SK-MEL-5 (cell line): ENCODE measurements at places on chromosomes 16 and 17.

- DNase-seq: peak; percentile 86
Measured at GRCh38 chr17:40532520-40533253, 31.3 kb upstream of the TNS4 start.

DNA sequence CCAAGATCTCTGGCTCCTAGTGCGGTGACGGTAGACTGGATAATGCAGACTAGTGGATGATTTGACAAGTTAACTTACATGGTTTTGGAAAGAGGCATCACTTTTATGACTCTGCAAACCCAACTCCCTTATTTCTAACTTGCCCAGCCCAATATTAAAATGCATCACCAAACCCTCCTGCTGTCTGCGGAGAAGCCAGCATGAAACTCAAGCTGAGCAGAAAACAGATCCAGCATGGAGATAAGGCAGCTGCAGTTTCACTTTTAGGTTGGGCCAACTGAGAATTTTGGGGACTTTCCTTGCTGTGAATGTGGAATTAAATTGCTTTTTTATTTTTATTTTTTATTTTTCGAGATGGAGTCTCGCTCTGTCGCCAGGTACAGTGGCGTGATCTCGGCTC, 27.8 kb downstream of the CDH1 start:
- DNase-seq: no peak

DNA sequence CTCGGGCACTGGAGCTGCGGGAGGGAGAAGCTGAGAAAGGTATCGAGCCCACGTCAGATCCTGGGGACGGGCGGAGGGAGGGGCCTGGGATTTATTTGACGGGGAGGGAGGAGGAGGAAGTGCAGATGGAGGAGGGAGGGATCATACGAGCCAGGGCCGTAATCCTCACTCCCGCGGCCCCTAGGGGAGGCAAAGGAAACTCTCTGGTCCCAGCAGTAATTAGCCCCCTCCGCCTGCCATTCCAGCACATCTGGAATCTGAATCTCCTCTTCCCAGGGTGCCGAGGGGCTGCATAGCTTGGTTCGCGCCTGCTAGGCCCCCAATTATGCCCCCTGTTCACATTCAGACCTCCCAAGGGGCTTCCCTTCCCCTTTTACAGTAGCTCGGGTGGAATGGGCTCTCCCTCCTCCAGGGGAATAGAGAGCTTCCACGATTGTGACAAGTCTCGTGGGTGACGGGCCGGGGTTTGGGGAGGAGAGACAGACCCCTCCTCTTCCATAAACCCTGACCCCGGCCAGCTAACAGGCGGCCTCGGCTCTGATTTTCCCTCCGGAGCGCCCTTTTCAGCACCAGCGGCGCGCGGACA, at the start of gene SEZ6L2:
SEZ6L2 (minus strand) TSS at position 35 of the 586 bp plus-strand sequence. CDS start 531 bp downstream, outside the sequence.
- peak; percentile 91 for DNase-seq

- DNase-seq: no peak
Measured at GRCh38 chr16:89452241-89452640, 38.1 kb downstream of the ANKRD11 start.

GRCh38 chr17:33511670-33512069, 218.6 kb upstream of the ASIC2 start:
- no peak for DNase-seq

DNA sequence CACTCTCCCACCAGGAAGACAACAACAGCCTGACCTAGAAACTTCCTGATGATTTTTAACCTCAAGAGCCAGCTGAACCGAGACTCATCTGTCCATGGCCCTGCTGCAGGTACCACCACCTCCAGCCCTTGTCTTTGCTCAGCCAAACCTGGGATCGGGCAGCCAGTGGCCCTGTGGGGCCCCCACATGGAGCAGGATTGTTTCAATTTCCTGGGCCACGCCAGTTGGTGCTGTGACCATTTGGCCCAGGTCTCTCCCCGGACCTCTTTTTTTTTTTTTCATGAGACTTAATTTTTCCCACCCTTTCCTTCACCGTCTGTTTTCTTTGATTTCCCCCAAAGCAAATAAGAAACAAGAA, 8.3 kb upstream of the HOXB2 start:
- DNase-seq: no peak

DNA sequence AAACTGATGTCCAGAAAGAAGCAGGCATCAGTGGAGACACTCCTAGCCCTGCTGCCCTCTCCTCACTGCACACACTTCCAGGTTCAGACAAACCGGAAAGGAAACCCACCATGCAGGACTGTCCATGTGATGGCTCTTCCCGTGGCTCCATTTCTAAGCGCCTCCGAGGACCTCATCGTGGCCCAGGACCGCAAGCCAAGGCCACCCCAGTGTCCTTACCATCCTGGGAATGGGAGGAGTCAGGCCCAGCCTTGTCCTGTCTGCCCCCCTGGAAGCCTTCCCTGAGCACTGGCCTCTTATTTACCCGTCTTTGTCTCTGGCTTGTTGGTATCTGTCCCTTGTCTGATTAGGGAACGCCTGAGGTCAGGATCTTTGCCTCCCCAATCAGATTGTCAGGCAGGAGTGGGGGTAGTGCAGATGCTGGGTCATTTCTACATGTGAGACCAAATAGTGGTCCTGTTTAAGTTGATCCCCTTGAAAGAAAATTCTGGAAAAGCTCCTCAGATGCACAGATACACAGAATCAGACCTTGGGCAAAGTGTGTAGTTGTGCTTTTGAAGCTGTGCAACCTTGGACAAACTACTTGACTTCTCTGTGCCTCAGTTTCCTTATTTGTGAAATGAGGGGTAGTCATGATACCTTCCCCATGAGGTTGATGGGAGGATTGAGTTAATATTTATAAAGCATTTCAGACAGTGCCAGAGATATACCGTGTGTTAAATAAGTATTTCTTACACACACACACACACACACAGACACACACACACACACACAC, 744 bp downstream of the TAC4 start:
- no peak for DNase-seq

GRCh38 chr16:49127103-49127502, 154.5 kb downstream of the CBLN1 start:
- DNase-seq: no peak

DNA sequence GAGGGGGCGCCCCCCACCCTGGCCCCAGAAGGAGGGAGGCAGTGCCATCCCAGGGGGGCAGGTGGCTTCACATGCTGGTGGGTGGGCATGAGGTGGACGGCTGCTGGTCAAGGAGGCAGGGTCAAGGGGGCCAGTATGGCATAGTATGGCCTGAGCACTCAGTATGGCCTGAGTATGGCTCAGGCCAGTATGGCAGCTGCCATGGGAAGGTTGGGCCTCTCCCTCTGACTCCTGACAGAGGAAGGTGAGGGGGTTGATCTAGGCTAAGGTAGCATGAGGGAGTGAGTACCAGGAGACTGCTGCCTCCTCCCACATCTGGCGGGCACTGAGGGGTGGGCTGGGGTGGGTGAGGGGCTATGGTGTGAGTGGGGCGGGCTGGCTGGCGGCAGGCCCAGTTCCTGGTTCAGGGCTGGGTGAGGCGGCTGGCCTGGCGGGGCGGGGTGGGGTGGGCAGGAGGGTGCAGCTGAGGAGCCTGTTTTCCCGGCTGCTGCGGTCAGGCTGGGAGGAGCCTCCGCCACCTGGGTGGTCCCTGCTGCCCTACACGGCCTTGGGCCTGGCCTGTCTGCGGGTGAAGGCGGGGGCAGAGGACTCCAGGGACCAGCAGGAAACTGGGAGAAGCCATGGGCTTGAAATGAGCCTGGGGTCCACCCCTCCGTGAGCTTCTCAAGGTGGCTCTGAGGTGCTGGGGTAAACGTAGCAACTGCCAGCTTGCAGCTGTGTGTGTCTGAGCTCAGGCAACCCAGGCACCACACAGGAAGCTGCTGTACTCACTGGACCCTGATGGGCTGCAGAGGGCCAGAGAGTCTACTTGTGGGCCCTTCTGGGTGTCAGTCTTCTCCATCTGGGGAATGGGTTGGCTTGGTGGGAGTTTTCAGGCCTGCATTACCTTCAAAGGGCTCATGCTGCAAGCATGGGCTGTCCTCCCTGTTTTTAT, 57.0 kb downstream of the RAI1 start:
- no peak for DNase-seq

GRCh38 chr17:12691173-12691572, 25.5 kb downstream of the MYOCD start:
- DNase-seq: no peak

DNA sequence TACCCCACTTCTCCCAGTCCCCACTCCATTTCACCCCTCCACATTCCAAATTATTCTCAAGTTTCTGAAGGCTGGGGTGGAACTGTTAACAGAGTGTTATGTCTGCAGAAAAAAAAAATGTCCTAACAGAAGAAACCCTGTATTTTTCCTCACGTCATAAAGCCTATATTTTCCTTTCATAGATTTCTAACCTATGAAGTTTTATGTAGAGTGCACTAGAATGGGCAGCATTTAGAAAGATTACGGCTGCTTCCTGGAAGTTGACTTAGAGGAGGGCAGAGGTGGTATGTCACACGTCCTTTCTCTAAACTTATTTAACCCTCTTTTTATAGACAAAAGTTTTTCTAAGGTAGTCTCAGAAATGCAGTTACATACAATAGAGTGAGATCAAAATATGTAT, 139.8 kb upstream of the TOM1L1 start:
- no peak for DNase-seq

- no peak for DNase-seq
Measured at GRCh38 chr17:73290399-73291259, 21.2 kb downstream of the CDC42EP4 start.

DNA sequence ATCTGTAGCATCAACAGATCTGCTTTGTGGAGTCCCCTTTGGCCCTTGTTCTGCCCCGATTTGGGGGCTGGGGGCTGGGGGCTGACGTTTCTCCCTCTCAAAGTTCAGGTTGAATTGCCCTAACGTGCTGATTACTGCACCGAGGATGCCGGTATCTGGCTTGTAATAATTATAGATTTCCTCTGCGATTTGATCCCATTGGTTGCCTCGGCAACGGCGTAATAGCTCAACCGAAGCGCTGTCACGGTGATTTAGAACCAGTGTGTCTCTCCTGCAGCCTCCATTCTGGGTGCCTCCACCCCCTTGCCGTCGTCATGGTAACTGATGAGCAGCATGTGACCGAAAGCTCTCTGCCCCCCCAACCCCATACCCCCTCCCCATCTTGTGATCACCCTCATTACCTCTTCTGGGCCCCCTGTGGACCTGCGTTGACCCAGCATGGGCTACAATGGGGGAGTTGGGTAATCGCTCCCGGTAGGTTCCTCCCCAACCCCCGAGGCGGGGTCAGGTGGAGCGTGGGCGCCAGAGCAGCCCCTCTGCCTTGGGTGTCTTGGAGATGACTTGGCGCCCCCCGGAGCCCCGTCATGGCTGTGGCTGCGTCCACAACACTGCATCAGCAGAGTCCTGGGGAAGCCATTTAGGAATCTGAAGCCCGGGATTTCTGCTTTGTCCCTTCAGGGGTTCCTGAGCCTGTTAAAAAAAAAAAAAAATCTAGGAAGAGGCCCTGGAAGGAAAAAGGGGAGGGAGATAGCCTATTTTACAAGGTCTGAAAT, 38.4 kb downstream of the ABAT start:
- no peak for DNase-seq

DNA sequence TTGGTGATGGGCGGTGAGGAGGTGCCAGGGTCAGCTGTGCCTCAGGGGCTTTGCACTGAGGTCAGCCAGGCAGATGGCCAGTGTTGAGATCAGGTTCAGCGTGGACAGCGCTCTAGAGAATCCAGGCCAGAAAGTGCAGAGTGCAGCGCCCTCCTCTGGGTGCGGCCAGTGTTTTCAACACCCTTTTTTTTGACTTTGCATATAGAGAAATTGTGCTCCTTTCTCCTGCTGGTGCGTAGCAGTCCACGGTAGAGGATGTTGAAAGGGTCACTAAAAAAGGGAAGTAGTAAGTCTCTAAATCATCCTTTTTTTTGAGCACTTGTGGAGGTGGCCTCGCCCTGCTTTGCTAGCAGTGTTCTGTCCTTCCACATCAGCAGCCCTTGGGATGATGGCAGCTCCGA, 53.9 kb downstream of the BANP start:
- peak; percentile 31 for DNase-seq

DNA sequence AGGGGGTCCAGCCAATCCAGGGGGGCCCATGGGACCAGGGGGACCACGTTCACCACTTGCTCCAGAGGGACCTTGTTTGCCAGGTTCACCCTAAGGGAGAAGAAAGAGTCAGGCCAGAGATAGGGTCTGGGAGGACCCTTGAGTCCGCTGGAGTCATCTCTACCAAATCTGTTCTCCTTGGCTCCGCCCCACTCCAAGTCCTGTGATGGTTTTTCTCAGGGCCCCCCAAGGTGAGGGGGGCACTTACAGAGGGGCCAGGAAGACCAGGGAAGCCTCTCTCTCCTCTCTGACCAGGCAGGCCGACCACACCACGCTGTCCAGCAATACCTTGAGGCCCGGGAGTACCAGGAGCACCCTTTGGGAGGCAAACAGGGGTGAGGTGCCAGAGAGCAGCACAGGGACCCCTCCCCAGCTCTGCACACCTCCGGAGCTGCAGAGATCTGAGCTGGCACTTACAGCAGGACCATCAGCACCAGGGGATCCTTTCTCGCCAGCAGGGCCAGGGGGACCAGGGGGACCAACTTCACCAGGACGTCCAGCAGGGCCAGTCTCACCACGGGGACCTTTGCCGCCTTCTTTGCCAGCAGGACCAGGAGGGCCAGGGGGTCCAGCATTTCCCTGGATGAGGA, 12.4 kb downstream of the COL1A1 start:
- DNase-seq: no peak

- DNase-seq: peak; percentile 67
Measured at GRCh38 chr16:82456683-82457082, 170.1 kb upstream of the CDH13 start.

- no peak for DNase-seq
Measured at GRCh38 chr17:44216173-44216572, 3.3 kb downstream of the UBTF start.

DNA sequence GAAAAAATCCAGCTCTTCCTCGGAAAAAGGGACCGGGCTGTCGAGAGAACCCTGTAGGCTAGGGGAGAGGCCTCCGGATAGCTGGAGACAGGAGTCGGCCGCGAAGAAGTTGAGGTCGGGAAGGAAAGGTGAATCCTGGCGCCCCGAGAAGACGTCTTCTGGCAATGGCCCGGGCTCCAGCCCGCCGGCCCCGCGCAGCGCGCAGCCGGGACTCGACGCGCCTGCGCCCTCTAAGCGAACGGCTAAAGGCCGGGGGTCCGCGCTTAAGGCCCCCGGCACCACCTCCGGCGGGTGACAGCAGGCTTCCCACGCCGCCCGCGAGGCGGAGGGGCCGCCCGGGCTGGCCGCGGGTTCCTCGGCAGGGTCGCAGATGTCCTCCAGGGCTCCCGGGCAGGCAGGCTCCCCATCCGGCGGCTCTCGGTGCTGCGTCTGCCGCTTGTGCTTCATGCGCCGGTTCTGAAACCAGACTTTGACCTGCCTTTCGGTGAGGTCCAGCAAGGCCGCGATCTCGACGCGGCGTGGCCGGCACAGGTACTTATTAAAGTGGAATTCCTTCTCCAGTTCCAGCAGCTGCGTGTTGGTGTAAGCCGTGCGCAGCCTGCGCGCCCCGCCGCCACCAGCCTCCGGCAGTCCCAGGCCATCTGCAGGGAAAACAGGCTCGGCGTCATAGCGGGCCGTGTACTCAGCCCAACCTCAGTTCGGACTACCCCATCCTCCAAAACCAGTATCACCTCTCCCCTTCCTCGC, 1.6 kb downstream of the HOXB2 start:
- DNase-seq: no peak

- no peak for DNase-seq
Measured at GRCh38 chr17:2067608-2068024, 12.7 kb downstream of the HIC1 start.
